Stimulated activated CD8-positive, alpha-beta memory T cell treated with anti-CD3 and anti-CD28 coated beads, Interleukin-7, amount 100 ng/mL, for 48 hours (primary cell): ENCODE measurements at places on chromosomes 16 and 17.

DNA sequence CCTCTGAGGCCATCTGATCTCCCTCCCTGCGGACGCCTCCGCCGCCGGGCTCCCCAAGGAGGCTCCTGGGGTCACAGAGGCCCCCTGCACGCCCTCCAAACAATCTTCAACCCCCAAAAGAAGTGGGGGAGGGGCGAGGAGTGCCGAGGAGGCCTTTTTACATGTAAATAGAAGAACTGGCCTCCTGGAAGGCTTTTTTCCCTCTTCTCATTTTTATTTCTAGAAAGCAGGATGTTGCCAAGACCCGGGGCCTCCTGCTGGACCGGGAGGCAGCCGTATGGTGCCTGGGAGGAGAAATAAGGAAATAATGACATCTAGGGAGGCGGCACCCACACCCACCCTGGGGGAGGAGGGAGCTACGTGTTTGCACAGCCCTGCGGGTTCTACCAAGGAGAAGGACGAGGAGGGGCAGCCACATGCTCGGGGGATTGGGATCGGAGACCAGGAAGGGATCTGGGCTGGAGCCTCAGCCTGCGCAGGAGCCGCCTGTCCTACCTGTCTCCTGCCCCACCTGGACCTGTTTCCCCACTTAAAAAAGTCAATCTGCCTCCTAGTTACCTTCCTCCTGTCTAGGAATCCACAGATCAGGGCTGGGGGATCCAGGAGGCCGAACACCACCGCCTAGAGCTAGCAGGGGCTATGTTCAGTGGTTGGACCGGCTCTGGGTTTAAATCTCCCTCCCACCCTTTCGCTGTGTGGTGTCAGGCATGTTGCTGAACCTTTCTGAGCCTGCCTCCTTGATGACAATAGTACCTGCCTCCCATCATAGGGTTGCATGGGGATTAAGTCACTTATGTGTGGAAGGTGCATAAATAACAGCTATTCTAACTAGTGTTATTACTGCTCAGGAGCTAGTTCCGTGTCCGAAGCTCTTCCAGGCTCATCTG lies 175.7 kb upstream of the GSE1 start:
- DNase-seq: no peak

GRCh38 chr17:42920922-42921321 lies 20.3 kb downstream of the G6PC1 start:
- DNase-seq: no peak

DNA sequence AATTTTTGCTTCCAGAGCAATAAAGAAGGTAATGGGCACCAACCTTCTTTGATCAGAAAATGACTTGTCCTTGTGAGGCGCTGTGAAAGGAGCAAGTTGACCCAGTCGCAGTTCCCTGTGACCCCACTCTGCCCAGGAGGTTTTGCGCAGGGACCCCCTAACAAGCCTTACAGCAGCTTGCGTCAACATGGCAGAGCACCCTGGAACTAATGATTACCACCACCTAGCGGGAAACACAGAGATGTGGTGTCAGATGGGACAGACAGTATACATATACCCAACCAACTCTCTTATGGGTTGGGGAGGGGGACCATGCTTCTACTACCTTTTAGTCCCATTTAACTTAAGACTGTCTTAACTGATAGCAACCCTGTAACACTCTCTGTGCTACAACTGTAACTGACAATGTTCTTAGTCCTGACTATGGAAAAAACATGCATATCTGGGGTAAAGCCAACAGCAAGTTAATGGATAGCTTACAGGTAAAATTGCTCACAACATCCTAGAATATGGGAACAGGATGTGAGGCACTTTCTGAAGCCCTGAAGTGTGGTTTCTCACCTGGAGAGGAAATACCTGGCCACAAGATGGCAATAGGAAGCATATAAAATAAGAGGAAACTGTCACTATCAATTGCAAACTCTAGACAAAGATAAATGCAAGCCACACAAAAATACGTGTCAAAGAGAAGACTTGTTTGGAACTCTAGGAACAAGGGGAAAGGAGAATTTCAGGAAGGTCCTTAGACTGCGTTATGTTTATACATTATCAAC lies 3.0 kb downstream of the KARS1 start:
- no peak for DNase-seq

GRCh38 chr17:59626756-59627155 lies 7.1 kb downstream of the CLTC start:
- DNase-seq: no peak

- DNase-seq: no peak
These were observed 39.0 kb downstream of the DNAH17 start for GRCh38 chr17:78538033-78538776.
